ENCODE measurements at places on chromosomes 1 and 21.

DNA sequence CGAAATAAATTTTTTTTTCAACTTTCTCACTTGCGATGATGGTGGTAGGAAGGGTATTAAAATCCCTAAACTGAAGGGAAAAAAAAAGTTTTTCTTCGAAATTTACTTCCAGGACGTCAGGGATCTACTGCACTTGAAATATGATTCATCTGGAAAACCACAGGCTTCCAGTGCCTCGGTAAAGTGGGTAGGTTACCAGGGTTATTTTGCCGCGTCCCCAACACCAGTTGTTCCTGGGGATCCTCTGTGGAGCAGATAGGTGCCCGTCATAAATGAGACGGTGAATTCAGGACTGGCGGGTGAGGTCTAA is 773 bp downstream of the RABIF start:
- no peak for DNase-seq

DNA sequence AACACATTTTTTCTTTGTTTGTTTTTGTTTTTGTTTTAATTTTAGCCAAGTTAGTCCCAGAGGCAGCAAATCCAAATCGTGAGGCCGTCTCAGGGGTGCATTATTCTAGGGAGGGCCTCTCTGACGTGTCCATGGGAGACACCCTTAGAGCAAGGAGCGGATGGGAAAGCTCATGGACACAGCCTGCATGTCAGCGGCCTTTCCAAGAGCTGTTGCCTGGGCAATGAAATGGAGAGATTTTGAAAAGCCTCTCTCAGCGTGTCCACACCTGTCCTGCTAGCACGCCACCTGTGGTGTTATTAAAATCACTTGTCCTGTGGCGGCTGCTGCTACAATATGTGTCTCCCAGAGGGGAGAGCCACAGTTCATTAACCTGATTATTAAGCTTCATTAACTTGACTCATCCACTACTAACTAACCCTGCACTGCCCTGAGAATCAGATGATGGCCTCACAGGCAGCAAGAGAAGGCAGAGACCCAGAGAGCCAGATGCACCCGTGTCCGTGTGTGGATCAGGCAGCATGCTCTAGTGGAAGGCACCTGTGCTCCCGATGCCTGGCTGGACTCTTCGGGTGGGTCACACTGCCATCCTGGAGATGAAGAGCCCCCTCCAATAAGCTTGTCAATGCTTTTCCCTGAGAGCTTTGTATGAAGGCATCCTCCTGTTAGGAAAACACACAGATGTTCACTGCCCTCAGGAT is 133.3 kb downstream of the PGBD5 start:
- no peak for DNase-seq

DNA sequence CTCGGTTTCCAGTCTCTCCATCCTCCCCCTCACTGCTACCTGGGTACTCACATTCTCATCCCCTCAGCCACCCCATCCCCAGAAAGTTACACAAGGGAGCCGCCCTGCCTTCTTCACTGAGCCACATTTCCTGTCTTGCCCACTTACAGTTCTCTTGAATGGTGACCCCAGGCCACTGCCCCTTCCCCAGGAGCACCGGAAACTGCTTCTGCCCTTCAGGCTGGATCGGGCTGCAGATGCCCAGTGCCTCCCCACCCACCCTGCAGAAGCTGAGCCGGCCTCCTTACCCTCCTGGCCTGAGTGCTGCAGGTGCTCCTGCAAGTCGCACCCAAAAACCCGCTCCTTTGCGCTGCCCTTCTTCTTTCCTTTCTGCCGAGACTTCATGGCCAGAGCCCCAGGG is 450 bp downstream of the ARHGAP30 start:
- DNase-seq: no peak

- DNase-seq: no peak
These were observed 81.1 kb downstream of the DSCAM start for GRCh38 chr21:40765811-40766210.

DNA sequence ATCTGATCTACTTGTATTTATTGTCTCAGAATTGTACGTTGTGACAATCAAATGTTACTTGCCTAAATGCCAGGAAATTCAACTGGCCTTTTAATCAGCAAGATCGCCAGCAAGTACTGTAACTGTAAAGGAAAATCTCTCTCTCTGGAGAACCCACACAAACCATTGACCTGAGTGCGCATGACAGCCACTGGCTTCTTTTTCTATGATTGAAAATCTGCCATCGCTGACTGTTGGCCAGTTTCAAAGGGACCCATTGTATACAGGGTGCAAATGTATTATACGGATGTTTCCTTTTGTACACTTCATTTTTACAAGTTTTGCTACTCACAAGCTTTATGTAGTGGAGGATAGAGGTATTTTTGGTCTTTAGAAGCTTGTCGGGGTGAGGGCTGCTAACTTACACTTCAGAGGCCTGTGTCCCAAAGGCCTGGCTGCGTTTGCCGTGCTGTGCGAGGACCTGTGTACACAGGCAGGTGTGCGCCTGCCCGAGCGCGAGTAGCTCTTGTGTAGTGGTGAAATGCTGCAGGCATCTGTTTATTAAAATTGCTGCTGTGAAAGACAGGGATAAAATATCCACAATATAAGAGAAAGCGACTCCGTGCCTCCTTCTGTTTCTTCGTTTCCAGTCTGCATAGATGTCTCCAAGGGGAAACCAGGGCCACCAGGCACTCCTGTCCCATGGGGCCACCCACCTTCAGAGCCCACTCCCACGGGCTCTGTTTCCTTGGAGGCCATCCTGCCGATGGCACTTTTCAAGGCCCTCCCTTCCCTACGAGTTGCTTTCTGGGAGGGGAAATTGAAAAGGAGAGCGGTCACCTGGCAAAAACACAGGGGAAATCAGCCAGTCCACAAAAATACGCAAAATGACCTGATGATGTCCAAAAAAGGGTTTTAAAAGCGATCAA is 25.3 kb upstream of the TRAPPC10 start:
- no peak for DNase-seq

DNA sequence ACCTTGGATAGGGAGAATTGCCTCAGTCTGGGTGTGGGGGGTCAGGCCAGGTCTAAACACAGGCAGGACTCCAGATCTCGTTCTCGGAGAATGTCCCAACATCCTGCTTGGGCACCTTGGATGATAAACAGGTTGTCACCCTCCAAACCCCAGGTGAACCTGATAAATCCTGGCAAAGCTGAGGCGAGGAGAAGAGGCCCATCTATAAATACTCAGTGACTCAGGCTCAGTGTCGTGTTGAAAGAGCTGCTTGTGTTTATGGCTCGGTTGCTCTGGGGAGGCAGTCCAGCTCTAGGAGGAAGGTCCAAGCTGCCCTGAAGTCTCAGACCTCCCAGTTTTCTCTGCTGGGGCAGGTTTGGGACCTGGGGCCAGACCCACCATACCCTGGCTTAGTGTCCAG is 15.8 kb upstream of the TRIM63 start:
- DNase-seq: no peak

DNA sequence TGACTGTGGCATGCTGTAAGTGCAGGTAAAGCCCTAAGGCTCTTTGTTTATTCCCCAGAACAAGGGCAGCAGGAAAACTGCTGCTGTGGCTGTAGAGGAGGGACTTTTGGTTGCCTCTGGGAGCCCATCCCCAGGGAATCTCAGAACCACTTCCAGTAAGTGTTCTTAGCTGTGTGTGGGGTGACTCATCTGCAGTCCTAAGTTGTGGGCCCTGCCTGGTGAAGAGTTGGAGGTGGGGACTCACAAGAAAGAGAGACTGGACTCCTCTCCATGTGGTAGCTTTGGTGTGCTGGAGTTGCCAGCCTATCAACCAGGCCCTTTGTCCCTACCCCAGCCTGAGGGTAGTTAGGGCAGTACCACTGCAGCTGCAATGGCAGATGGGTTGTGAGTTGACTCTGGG is 24.0 kb upstream of the DENND1B start:
- DNase-seq: no peak

DNA sequence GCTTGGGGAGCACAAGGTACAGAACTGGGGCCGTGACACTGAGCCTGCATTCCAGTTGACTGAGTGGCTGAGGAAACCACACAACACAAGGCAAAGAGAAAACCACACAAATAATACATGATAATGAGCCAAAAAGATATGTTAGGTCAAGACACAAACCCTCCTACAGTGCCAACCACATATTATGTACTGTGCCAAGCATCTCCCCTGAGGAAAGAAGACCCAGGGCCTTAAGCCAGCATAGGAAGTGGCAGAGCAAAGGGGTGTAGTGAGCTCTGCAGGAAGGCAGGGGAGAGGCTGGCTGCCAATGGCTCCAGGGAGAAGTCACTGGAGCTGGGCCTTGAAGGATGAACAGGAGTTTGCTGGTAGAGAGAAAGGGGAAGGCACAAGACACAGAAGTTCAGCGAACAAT is 28.2 kb downstream of the CTNNBIP1 start:
- no peak for DNase-seq

Data from NCI-H1048 (cell line).